ENCODE measurements at places on chromosomes 3 and 15.

GRCh38 chr15:84914351-84914750 lies 29.9 kb downstream of the SLC28A1 start:
- DNase-seq = no peak

DNA sequence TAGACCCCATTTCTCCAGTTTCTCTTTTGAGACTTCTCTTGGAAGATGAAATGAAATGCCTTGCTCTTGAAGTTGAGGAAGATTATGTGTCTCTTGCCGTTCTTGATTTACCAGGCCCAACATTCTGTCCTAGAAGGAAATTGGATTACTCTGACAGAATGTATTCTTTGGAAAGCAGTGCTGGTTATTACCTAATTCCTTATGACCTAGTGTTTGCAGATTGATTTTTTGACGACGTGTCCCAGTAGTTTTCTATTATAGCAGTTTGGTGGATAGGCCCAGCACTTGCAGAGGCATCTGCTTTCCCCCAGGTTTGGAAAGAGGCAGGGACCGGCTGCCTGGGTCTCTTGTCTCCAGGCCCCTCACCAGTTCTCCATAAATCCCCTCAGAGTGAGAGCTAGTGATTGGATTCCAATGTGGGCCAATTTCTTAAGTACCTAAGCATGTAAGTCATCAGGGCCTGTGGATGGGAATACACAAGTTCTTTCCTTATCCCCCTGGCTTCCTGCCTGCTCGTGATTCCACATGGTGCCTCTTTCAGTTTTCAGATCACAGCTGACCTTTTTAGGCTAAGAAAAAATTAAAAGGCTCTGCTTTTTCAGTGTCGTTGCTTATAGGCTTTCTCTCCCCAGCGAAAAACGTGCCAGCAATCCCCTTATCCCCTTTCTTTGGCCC lies 50.2 kb downstream of the EPHB3 start:
- DNase-seq = no peak

DNA sequence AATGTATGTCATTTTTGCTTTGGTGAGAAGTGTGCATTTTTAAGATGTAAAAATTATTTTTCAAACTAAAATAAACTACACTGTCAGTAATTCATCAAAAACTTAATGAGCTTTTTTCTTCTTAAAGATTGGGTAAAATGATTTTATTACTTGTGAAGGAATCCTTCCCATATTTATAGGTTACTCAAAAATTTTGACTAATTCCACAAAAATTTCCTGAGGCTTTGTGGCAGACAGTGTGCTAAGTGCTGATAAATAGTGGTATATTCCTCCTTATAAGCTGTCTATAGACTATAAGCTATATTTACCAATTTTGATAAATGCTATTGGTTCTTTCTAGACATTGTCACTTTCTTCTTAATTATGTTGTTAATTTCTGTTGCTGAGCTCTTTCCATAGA lies 284.5 kb upstream of the SEMA6D start:
- DNase-seq = no peak

GRCh38 chr3:37995652-37996641 lies 5.4 kb downstream of the VILL start:
- DNase-seq = no peak

DNA sequence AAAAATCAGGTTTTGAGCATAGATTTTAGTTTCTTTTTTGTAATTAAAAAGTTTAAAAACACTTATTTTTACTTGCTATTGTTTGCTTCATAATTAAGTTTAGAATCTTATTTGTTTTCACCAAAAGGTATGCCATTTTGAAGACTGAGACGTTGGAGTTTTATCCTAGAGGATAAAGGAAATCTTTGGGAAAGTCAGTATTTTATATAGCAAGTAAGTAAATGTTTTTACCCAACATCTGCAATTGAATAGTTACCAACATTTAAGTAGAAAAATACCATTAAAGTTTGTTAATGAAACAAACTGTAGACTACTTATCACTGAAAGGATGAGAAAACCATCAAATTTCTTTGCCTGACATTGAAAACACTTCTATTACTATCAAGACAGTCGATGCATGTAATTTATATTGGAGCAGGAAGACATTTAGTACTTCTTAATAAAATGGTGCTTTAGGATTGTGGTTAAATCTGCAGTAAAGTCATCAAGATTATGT lies 14.0 kb upstream of the CHD2 start:
- no peak for DNase-seq

DNA sequence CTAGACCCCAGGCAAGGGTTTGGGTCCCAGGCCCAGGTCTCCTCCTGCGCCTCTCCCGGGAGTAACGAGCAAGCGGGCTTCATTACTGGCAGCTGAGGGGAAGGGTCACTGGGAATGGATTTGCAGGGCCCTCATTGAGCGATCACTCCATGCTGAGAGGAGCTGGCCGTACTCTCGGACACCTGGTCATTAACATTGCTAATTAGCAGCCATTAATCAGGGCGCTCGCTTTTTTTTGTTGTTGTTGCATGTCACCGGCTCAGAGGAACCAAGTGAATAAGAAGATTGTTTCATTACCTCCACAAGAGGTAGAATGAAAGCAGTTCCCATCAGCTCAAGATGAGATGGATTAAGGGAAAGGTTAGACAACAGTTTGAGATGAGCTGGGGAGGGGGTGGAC lies 293.0 kb upstream of the ATP11B start:
- DNase-seq = no peak

DNA sequence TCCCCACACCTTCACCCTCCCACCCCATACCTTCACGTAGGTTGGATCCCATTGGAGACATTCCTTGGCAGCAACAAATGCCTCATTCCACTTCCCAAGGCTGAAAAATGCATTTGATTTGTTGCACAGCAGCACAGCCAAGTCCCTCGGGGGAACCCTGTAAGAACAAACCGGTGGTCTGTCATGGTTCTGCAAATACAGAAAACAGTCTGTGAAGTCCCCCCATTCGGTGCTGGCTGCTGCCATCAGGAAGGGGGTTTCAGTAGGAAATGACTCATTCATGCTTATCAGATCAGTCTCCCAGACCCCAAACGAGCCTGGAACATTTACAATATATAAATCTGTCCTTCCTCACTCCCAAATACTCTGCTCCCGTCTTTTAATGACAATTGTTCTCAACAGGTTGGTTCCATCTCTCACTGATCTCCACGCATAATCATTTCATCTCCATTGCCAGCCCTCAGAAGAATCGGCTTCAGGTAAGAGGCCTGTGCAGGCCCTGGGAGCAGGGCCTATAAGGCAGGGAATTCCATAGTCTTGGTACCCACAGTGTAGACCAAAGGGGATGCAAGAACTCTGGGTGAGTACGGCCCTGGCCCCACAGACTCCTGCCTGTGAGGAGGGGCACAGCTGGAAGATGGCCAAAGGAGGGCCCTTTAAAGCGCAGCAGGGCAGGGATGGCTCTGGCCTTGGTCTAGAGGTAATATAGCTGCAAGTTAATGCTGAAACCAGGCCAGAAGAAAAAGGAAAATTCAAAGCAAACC lies 41.6 kb downstream of the TRANK1 start:
- DNase-seq = no peak

DNA sequence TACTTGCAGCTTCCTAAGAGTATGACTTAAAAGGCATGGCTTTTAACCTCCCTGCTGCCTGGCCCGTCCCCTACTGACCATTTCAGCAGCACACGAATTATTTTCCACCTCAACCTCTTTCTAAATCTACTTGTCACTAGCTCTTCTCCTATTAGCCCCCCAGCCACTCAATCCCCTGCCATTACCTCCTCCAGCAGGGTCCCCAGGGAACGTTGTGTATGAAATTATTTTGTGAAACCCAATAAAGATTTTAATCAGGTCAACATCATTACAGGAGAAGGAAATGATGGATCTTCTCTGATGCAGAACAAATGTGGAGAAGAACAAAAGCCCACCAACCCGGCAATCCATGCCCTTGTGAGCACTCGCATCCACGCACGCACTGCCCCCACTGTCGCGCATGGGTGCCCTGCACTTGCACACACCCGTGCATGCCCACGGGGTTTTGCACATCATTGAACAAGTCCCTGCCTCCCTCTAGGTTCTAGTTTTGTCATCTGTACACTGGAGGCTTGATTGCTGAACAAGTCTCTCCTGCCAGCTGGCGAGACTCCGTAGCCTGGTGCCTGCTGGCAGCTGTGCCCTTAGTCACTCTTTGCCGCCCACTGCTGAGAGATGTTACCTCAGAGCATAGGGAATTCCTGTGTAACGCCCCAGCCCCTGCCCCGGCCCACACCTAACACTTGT lies 51.6 kb downstream of the LINGO1 start:
- no peak for DNase-seq

- peak; percentile 36 for DNase-seq
These were observed 38.4 kb downstream of the GTF2E1 start for GRCh38 chr3:120780977-120781376.

- DNase-seq = no peak
These were observed 2.7 kb downstream of the IMPDH2 start for GRCh38 chr3:49026536-49026935.

DNA sequence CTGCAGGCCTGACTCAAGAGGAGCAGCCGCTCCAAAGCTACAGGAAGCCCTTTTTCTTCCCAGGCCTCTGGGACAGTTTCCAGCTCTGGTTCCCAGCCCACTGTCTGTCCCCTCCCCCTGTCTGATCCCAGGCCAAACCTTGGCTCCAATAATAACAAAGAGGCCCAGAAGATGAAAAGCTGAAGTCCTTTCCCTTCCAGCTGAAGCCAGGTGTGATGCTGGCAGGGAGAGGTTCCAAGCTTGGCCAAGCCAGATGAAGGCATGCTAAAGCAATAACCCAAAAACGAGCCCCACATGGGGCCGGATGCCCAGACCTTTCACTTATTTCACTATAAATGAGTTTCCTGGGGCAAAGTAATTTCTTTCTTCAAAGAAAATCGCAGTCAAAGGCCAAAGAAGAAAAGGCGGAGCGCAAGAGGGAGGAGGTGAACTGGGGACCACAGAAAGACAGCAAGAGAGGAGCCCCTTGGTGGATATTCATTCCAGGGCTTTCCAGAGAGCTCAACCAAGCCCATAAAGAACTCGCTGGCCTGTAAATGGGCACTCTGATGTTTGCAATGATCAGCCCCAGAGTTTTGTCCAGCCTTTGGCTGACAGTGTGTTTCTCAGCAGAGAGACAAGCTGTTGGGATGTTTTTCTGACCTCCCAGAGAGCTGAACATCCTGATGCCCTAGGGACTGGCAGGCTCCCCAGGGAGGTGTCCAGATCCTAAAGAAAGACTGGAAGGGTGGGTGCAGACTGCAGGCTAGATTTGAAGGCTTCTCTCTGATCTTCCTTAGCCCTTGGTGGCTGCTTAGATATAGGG lies 157.6 kb downstream of the UACA start:
- DNase-seq = peak; percentile 55

DNA sequence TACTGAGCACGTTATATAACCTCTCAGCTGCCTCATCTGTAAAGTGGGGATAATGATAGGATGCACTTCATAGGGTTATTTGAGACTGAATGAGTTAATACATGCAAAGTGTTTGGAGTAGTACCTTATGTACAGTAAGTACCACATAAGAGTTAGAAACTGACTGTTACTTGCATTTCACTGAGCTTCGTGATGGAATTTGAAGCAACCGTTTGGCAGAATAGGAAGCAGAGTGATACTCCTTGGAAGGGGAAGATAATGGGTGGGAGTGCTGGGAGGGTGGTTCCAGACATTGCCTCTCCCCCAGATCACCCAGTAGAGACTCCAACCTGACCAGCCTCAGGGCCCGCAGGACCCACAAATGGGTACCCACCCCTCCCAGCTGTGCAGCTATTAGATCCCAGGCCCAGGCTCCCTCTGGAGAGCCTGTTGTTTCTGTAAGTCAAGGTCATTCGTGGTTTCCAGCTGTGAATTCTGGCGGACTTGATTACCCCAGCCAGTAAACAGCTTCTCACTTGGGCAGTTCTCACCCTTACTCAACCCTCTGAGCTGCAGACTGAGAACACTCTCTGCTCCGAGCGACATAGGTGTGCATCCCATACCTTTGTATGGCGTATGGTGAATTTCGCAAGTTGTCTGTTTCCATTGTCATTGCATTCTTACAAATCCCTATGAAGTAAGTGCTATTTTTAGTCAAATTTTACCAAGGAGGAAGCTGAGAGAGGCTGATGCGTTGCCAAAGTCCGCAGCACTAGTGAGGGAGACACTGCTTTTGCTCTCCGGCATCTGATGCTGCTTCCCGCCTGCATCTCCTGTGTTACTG lies 11.1 kb downstream of the ALPK3 start:
- no peak for DNase-seq

DNA sequence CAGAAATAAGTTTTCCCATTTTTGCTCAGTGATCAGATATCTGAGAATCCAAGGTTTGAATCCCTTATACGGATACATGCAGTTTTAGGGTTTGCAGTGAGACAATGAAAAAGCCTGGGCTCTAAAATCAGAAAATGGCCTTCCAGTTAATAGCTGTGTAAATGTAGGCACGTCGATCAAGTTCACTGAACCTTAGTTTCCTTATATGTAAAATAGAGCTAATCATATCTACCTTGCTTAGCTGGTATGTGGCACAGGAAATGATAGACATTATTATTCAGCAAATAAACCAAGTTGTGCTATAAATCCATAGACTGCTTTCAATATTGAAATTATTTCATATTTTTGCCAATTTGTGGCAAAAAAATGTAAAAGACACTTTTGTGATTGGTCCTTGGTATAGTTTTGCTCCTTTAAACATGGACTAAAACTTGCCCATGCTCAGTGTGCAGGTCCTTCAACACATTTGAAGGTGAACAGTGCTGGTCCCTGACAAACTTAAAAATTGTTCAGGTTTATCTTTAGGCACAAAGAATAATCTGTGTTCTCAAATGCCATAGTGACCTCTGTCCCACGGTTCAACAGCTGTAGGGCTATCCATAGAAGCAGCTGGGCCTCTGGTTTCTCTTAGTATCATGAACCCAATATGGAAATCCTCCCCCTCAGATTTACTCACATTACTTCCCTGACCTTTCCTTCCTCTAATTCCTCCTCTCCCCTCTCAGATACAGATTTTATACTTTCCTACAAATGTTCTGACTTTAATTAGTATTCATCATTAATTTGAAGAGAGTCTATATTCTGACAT lies 51.0 kb downstream of the CCDC54 start:
- no peak for DNase-seq

DNA sequence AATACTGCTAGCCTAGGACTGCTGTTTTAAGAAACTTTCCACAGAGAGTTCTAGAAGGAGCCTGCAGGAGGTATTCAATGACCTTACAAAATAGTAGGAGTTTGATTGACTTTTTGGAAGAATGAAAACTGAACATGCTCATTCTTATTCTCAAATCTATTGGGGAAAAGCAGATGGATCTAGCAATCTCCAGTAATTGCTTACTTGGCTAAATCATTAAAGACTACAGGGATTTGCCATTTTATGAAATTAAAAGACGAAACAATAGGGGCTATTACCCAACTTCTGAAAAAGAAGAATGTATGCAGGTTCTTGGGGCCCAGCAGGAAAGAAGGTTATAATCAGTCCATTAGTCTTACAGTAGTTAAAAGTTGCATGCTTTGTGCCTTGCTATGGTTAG lies 29.9 kb upstream of the PEX5L start:
- DNase-seq = no peak
